ENCODE measurements at places on chromosomes 2 and 18.

- DNase-seq: no peak
These were observed 133.0 kb downstream of the MAP4K4 start for GRCh38 chr2:101830555-101830954.

DNA sequence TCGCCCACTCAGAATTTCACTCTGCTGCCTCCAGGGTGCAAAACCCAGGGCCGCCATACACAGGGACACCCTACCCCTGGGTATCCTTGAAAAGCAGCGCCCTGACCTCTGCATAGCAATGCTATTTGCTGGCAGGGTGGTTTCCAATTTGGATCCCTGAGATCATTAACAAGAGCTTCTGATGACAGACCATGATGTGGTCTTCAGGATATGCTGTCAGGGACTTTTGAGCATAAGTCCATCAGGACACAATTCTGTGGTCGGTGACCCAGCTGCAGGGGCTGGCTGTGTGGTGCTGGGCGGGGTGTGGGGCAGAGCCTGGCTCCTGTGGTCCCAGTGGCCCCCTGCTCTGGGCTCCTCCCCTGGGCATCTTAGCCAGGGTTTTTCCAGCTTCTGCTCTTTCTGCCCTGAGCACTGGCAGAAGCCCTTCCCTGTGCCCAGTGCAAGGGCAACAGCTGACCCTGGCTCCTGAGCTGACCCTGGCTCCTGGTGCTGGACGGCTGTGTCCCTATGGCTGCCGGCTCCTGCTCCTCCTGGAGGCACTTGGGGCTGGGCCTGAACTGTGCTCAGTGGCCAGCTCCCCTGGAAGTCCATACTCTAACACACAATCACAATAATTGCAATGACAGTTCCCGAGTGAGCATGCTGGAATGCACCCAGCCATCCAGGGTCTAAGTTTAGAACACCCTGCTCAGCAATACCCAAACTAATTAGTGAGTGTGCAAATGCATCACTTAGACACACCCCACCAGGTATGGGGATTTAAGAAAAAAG, 271.5 kb downstream of the HDAC4 start:
- no peak for DNase-seq

- peak; percentile 66 for DNase-seq
These were observed 616 bp downstream of the RNPEPL1 start for GRCh38 chr2:240568678-240569522.

DNA sequence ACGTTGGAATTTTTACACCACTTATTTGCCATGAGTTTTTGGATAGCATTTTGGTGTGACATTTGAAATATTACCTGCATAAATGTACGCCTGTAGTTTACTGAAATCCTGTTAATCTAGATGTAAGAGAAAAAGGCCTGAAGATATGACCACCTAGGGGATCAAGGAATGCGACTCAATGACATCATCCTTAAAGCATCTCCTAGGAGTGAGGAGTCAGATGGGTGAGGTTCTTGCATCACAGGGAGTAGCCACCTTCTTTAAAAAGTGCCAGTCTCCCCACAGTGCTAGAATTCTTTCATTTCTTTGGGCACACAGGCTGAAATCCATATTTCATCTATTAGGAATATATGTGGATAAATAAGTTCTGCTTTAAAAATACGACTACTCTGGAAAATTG, 34.5 kb downstream of the ADCYAP1 start:
- DNase-seq: no peak

DNA sequence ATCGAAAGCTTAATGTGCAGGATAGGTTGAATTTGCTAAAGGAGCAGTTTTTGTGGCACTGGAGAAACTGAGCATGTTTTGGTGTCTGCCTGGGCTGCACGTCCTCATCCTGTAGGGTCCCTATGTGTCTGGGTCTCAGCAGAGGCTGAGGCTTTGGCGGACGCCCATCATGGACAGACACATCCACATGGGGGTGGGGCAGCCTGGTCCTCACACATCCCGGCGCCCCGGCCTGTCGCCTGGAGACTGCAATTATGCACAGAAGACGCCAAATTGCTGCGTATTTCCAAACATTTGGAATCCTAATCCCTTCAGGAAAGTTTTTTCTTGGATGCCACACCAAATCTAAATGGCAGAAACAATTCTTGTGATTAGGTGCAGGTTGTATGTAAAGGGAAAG, 128.2 kb upstream of the TWIST2 start:
- no peak for DNase-seq

DNA sequence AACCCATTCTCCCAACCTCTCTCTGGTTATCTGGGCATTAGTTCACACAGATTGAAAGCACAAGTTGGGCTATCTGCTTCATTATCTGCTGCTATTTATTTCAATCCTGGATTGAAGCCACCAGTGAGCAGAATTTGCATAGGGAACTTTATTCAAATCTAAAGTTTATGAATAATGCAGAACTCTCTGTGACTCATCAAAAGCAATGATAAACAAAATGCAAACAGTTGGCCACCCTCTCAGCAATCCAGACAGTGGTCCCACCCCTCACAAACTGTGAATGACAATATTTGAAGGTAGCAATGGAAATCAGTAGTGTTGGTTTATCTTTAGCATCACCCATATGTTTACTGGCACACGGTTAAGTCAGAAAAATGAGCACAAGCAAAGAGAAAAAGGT, 106.8 kb upstream of the TMEM178A start:
- no peak for DNase-seq

DNA sequence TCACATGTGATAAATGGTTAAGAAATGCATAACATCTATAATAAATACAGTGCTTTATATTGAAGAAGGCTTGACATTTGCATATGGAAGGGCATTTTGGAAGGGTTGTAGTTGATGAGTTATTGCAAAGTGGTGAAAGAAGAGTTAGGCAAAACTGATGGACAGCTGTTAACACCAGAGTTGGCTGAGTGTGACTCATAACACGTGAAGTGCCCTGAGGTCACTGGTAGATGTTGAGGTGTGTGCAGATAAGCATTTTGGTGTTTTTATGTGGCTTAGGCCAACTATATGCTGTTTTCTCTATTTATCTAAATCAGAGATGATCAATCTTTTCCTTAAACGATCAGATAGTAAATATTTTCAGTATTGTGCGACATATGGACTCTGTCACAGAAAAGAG, 154.3 kb upstream of the KCNH7 start:
- no peak for DNase-seq

- no peak for DNase-seq
These were observed 446.0 kb downstream of the XIRP2 start for GRCh38 chr2:167334146-167334742.

DNA sequence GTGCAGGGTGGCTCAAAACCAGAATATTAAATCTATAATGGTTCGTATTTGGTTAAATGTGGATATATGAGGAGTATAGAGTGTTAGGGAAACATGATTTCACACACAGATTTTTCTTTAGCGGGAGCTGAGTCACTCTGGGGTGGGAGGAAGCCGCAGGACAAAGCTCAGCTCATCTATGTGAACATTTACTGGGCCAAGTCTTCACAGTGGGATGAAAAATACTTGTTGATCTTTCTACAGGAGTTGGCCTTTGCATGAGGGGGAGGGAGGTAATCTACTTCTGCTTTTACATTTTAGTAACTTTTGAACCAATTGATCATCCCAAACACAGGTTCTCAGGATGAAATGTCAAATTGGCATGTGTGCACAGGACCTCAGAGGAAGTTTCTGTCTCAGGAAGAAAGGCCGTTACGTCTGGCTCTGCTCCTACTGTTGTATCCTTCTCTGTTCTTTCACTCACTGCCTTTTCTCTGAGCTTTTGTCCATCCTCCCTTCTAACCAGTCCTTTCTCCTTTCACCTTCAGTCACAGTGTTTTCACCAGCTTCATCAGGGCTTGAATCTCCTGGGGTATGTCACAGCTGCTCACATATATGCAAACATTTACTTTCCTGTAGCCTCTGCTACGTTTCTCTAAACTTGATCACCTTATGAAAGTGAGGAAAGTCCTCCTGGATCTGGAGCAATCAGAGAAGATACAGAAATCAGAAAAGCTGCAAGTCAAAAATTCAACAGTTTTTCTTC, 943.3 kb upstream of the FANCL start:
- DNase-seq: no peak

- DNase-seq: no peak
These were observed 26.2 kb upstream of the RND3 start for GRCh38 chr2:150513647-150514046.

- no peak for DNase-seq
These were observed 8.2 kb downstream of the FAM110C start for GRCh38 chr2:38155-38554.

DNA sequence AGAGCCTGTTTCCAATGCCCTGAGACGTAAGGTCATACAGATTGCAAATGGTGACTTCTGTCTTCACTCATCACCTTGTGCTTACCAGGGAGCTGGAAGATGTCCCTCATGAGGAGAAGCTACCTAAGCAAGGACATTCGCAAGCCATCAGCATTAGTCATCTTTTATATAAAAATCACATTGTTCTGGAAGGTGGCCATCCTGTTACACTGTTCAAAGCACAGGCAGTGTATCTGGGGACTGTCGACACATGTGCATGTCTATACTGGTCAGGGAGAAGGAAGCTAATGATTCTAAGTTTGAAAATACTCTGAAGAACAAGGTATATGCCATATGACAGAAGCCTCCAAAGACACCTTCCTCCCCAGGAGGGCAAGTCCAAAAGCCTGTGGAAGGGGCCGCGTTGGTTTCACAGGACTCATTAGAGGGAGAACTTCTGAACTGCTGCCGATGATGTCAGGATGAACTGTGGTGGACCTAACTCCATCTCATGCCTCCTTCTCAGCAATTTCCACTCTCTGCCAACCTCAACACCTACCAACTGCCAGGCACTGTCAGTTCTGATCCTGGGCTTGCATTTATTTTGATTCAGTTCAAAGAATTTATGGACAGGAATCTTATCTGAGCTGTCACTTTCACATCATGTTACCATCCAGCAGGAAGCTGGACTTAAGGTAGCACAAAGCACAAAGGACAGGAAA, 39.4 kb downstream of the DNER start:
- no peak for DNase-seq

DNA sequence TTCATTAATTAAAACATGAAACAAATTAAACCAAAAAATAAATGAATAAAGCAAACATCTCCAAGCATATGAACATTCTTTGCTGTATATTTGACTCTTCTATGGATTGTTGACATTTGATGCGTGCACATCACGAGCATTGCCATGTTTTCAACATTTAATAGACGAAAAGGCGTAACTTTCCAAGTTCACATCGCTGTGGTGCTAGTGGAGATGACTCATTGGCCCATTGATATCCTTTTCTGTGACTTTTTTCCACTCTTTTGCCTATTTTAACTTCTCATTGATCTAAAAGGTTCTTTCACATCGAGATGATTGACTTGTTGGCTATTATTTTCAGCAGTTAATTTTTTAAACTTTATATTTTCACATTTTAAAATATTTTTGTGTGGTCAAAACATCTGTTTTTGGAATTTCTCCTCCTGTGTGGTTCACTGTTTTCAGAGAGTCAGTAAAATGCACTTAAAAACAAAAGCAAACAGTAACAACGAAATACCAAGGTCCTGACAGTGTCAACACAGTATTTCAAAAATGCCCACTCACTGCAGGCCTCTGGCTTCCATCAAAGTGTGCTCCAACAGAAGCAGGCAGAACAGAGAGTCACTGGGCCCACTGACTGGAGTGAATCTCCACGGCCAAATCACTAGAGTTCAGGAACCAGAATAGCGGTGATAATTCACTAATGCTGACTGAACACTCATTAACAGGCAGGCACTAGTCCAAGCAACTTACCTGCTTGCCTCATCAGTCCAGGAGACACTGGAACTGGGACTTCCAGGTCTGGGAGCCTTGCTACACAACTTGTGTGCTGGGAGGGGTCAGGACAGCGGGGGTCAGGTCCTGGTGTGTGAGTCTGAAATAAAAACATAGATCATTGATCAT, 372.2 kb upstream of the SMIM21 start:
- no peak for DNase-seq

DNA sequence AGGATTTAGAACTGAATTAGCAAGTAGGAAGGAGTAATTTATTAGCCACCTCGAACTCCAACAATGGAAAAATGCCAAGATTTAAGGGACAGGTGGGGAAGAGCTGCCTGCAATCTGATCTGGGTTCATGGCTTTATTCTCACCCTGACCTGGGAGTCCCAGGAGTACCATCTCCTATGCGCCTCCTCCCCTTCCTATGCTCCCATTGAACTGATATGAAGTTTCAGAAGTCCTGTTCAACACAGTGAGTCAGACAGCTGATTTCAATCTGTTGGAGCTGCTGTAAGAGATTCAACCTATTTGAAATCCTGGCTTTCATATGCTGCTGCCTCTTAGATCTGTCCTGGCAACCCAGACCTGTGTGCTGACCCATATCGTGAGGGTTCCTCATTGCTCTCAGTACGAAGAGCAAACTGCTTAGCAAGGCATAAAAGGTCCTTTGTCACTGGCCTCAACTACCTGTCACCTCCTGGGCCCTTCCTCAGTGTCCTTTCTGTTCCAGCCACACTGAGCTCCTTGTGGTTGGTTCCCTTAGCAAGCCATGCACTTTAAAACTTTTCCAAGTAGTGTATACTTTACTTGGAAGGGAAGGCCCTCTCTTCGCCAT, 15.9 kb upstream of the CD28 start:
- DNase-seq: no peak

Measured in uterus (tissue), 4 donors.